ENCODE measurements at places on chromosomes 16 and 17. TPM values are rescaled to one million over a fixed set of nuclear protein-coding genes. Genes with fewer than 3 reads are reported as not detected.
A peak's percentile ranks its signal among the peaks of the same experiment; 100 is the strongest.

GRCh38 chr17:41404024-41404671 lies 6.7 kb upstream of the KRT31 start:
- H3K4me1 ChIP-seq = peaks cover 4% of the 10 kb centered on the region
- H3K27me3 ChIP-seq = no peaks in the 10 kb centered on the region
- no peak overlapping the region for H3K4me3 ChIP-seq
- H3K27ac ChIP-seq = no peak overlapping the region
- H3K36me3 ChIP-seq = no peaks in the 10 kb centered on the region
- DNase-seq = no peak

Gene TMEM186
- total RNA-seq = 9.8 TPM

GRCh38 chr16:87930456-87930855 lies 5.9 kb downstream of the CA5A start:
- DNase-seq = no peak
- H3K27ac ChIP-seq = no peak overlapping the region
- H3K4me3 ChIP-seq = no peak overlapping the region

DNA sequence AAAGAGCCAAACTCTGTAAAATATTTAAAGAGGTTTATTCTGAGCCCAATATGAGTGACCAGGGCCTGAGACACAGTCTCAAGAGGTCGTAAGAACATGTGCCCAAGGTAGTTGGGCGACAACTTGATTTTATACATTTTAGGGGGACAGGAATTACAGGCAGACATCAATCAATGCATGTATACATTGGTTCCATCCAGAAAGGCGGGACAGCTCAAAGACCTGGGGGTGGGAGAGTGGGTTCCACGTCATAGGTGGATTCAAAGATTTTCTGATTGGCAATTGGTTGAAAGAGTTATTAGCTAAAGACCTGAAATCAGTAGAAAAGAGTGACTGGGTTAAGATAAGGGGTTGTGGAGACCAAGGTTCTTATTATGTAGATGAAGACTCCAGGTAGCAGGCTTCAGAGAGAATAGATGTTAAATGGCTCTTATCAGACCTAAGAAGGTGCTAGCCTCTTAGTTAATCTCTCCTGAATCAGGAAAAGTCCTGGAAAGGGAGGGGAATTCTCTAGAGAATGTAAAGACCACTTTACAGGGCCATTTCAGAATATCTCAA lies 32.4 kb downstream of the HSBP1 start:
- no peak overlapping the region for H3K4me3 ChIP-seq
- no peak overlapping the region for H3K27ac ChIP-seq
- H3K27me3 ChIP-seq = no peaks in the 10 kb centered on the region
- peaks cover 27% of the 10 kb centered on the region for H3K4me1 ChIP-seq
- DNase-seq = no peak

GRCh38 chr16:65375651-65376050 lies 253.8 kb upstream of the CDH11 start:
- H3K4me1 ChIP-seq = peaks cover 5% of the 10 kb centered on the region
- H3K27me3 ChIP-seq = no peaks in the 10 kb centered on the region
- no peak overlapping the region for H3K27ac ChIP-seq
- no peak for DNase-seq
- no peak overlapping the region for H3K4me3 ChIP-seq

DNA sequence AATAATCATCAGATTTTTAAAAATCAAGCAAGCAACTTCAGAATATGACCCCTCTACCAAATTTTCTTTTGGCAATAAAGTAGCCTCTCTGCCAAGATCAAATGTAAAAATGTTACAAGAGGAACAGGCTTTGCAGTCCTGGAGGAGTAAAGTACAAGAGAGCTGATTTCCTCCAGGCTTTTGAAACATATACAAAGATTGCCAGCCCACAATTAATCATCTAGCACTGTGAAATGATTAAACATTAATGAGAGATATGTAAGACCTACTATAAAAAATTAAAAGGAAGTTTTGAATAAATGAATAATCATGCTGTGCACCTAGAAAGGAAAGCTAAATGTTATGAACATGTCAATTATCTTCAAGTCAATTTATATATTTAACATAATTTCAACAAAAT lies 26.3 kb downstream of the TXNDC11 start:
- H3K36me3 ChIP-seq = peaks cover 80% of the 10 kb centered on the region
- H3K4me3 ChIP-seq = no peak overlapping the region
- H3K27ac ChIP-seq = peak overlapping the region; percentile 11
- no peaks in the 10 kb centered on the region for H3K27me3 ChIP-seq

GRCh38 chr16:3112058-3112880 lies at the start of gene ZNF205:
Gene ZNF205, plus strand, starts transcription at chr16:3112586. Its CDS starts 845 bp downstream, at chr16:3113431.
- peak within 1 kb of the TSS; percentile 68 for H3K4me3 ChIP-seq
- peaks cover 5% of the 10 kb centered on the region for H3K27me3 ChIP-seq
- H3K36me3 ChIP-seq = no peaks in the 10 kb centered on the region
- peaks cover 13% of the 10 kb centered on the region for H3K4me1 ChIP-seq
- DNase-seq = peak; percentile 86

DNA sequence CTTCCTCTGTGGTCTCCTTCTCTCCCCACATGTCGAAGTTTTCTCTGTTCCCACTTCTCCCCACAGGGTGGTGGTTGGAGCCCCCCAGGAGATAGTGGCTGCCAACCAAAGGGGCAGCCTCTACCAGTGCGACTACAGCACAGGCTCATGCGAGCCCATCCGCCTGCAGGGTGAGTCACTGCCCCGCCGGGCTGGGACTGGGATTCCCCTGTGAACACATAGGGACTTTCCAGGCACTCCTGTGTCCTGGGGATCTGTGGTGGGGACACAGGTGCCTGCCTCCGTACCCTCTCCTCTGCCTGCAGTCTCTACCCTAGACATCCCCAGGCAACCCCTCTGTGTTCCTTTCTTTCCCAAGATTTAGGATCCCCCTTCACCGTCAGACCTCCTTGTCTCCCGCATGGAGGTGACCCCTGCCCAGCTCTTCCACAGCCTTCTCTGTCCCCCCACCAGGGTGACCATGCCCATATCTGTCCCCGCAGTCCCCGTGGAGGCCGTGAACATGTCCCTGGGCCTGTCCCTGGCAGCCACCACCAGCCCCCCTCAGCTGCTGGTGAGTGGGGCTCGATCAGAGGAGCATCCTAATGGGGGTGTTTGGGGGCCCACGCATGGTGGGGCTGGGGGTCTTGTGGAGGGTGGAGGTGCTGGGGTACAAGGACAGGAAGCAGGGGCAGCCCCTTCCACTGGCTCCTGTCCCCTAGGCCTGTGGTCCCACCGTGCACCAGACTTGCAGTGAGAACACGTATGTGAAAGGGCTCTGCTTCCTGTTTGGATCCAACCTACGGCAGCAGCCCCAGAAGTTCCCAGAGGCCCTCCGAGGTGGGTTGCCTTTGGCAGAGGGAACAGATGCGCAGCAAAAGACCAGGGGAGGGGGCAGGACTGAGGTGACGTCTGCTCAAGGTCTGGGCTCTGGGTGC lies 5.8 kb downstream of the ITGAM start:
- H3K36me3 ChIP-seq = no peaks in the 10 kb centered on the region
- DNase-seq = no peak
- H3K27ac ChIP-seq = no peak overlapping the region

Gene IGF2BP1
- total RNA-seq = 0.26 TPM

Gene CLUH
- 71.8 TPM for total RNA-seq

- no peaks in the 10 kb centered on the region for H3K4me1 ChIP-seq
- no peaks in the 10 kb centered on the region for H3K36me3 ChIP-seq
- H3K4me3 ChIP-seq = no peak overlapping the region
- no peak overlapping the region for H3K27ac ChIP-seq
- peaks cover 60% of the 10 kb centered on the region for H3K27me3 ChIP-seq
Measured at GRCh38 chr17:48499248-48499647, 31.6 kb downstream of the HOXB1 start.

- H3K4me1 ChIP-seq = no peaks in the 10 kb centered on the region
- no peak overlapping the region for H3K4me3 ChIP-seq
- H3K36me3 ChIP-seq = no peaks in the 10 kb centered on the region
- DNase-seq = no peak
- H3K27me3 ChIP-seq = no peaks in the 10 kb centered on the region
- no peak overlapping the region for H3K27ac ChIP-seq
Measured at GRCh38 chr17:66493283-66494019, 191.0 kb downstream of the PRKCA start.

Gene LHX1
- total RNA-seq = not detected

- H3K27ac ChIP-seq = no peak overlapping the region
- H3K4me3 ChIP-seq = no peak overlapping the region
- DNase-seq = peak; percentile 71
- H3K36me3 ChIP-seq = no peaks in the 10 kb centered on the region
- H3K4me1 ChIP-seq = peaks cover 9% of the 10 kb centered on the region
Measured at GRCh38 chr16:81720973-81721906, 57.9 kb upstream of the PLCG2 start.

Measured in left lung (tissue), 14 donors.